NCI-H446 (cell line): ENCODE measurements at places on chromosomes 6 and 20.

- no peak for DNase-seq
Measured at GRCh38 chr6:92161953-92162352, 1257.4 kb downstream of the EPHA7 start.

- peak; percentile 77 for DNase-seq
Measured at GRCh38 chr6:123393331-123393730, 243.4 kb downstream of the TRDN start.

DNA sequence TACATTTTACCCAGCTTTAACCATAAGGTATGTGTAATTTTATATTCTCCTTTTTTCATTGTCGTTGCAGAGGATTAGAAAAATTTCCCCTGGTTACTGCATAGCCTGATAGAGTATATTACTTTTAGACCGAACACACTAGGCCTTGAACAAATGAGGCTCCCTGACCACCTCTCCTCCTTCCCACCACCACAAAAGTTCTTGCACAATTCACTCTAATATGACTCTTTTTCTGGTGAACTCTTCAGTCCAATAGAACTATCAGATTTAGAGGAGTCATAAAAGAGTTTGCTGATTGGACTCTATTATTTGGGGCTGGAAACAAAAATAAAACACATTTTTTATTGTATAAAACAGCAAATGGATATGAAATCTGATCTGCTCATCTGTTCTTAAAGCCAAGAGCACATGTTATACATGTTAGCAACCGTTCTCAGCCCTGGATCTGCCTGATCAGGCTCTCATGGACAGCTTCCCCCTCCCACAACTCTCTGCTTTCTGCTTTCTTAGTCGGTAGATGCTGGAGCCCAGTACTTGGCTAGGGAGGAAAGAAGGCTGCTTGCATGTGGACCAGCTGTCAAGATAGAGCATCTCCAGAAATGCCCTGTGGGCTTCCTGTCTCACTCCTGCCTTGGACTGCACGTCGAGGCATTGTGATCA is 83.5 kb downstream of the CD164 start:
- DNase-seq: no peak

GRCh38 chr20:11979306-11979990 is 61.8 kb downstream of the BTBD3 start:
- no peak for DNase-seq

DNA sequence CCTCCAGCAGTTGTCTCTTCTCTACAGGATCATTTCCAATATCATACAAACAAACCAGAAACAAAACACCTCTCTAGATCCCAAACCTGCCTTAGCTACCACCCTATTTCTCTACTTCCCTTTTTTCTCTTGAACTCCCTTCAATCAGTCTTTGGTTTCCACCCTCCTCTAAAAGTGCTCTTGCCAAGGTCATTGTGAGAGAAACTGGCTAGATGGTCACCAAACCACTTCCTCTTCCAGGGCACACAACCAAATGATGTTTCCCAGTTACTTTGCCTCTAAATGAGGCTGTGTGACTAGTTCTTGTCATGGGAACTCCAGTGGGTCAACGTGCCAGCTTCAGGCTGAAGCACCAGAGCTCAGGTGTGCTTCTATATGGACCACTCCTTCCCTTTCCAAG is 85.8 kb upstream of the ARMC2 start:
- no peak for DNase-seq

DNA sequence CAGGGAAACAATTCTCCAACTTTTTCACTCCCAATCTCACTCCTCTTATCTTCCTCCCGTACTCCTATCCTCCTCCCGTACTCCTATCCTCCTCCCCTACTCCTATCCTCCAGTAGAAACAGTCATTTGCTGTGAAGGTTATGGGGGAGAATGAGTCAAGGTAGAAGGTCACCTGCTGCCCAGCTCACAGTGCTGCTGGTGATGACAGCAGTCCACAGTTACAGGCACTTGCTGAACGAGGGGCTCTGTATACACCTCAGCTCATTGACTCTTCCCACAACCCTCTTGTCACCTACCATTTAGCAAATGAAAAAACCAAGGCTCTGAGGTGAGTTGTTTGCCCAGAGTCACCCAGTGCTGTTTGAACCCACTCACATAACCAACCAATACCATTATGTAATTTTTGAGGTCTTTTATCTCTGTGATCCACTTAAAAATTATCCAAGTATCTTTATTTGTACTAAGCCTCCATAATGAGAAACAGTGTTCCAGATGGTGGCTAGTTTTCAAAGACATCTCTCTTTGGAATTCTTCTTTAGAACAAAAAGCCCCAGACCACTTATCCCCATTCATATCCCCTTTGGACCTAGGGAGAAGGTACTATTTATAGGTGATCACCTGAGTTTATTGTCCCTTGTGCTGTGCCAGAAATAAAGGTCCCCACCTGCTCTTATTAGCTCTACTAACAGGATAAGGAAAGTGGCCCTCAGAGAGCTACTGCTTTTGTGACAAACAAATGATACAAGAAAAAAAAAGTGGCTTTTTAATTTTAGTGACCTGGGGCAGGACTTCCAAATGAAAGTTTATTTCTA is 53.2 kb downstream of the PTPN1 start:
- DNase-seq: no peak

GRCh38 chr6:69820018-69820417 is 23.2 kb upstream of the LMBRD1 start:
- DNase-seq: no peak

GRCh38 chr20:62825986-62826645 is 9.3 kb downstream of the COL9A3 start:
- DNase-seq: no peak

DNA sequence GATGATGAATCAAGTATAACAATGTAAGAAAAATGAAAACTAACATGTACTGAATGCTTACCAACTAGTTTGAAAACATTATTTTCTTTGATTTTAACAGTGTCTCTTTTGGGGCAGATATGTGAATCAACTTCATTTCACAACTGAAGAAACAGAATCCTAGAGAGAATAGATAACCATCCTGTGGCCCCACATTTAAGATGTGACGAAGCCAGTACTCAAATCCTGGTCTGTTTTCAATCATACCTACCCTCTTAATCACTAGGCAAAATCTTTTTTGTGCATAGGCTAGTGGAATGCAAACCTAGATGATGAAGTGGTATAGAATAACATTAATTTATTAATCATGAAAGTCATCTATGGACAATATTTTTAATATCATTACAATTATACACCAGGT is 371.6 kb upstream of the EPHA7 start:
- DNase-seq: no peak

GRCh38 chr6:95230071-95230740 is 347.1 kb upstream of the MANEA start:
- peak; percentile 71 for DNase-seq

DNA sequence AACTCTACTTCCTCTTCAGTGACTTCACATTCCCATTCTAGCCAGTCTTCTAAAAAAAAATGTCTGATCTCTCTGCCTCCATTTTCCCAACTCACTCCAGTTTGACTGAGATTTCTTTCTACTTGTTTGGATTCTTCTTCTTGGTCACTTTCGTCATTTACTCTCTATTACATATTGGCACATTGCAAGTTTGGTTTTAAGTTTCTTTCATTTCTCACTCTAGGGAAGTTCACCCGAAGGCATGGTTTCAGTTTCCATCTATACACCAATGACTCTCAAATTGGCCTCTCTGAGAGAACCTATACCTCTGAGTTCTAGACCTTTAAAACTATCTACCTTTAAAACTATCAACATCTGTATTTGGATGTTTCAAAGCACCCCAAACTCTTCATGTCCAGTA is 51.3 kb downstream of the CD109 start:
- DNase-seq: no peak

- DNase-seq: no peak
Measured at GRCh38 chr20:60236613-60237012, 278.4 kb downstream of the CDH26 start.

DNA sequence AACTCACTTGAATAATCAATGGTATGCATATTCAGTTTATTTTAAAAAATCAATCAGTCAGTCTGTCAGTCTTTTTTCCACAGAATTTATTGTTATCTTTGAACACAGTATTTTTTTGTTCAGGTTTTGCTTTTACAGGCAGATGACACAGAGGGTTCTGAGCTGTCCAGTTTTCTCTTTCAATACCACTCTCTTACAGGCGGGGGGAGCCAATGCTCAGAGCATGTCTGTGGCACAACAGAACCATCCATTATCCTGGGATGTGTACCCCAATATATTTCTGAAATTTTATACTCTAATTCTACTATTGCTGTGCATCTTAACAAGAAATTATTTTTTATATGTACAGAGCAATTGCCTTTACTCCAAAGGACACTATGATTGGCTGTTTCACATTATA is 21.2 kb downstream of the ROS1 start:
- no peak for DNase-seq

DNA sequence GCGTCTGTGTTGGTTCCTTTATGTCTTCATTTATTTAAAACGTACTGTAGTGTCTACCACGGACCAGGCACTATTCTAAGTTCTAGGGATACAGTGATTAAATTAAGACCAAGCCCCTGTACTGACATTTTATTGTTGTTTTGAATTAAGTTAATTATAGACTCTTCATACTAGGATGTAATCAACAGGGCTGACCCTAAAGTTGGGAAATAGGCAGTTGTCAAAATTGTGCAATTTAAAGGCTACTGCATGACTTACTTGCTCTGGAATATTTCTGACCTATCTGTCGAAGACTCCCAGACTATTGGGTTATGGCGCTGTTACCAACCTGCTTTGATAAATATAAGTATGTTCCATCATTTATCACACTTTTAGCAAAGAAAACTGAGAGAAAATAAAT is 6.7 kb downstream of the MYO6 start:
- DNase-seq: no peak

DNA sequence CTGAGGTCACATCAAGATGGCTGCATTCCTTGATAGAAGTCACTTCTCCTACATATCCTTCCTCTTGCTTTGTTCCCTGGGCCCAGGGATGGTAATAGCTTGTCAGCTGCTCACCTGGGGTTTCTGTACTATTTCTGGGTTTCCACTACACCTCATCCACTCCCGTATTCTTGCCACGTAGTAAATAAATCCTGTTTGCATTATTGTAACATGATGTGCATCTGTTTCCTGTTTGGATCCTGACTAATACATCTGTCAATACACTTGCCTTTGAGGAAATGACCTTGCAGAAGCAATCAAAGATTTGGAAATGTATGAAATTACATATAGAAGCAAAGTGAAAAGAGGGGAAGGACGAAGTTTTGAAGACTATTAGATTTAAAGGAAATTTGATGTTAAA is 619.0 kb downstream of the PHF3 start:
- no peak for DNase-seq

DNA sequence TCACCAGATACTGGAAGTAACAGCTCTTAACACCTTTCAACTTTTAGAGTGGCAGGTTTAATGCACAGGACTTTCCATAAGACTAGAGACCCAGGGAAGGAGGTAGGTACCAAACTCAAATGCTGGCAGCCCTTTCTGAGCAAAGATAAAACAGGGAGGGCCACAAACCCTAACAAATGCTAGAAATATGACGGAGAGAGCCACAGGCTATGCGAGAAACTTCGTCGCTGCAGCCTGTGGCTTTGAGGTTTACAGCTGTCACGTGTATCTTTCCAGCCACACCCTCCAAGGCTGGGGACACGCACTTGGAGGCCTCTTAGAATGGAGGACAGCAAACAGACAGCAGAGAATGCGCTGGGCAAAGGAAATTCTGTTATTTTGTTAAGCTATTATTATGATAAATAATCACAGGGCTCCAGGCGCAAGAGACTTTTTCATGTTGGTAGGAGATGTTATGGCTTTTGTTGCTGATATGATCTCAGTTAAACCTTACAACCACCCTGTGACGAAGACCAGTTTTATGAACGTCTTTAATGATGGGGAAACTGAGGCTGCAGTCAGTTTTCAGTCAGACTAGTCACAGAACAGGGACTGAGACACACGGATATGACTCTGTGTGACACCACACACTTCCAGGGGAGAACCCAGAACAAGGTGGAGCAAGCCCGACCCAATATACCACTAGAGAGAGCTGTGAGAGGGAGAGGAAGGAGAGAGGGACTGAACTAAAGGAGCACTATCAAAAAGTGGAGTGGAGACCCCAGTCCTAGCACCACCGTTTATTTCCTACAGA is 2.0 kb downstream of the TRAM2 start:
- DNase-seq: no peak

DNA sequence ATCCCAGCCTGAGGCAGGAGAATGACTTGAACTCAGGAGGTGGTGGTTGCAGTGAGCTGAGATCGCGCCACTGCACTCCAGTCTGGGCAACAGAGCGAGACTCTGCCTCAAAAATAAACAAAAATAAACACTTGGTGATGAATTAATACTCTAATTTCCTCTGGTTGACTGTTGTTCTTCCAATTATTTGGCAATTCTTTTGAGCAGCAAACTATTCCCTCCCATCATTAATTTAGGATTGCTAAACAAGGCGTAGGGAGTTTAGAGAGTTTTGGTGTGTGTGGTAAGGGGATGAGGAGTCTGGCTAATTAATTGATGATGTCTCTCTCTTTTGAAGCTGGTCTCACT is 2.7 kb upstream of the ID1 start:
- DNase-seq: no peak

- no peak for DNase-seq
Measured at GRCh38 chr6:100417036-100417435, 47.7 kb downstream of the SIM1 start.

DNA sequence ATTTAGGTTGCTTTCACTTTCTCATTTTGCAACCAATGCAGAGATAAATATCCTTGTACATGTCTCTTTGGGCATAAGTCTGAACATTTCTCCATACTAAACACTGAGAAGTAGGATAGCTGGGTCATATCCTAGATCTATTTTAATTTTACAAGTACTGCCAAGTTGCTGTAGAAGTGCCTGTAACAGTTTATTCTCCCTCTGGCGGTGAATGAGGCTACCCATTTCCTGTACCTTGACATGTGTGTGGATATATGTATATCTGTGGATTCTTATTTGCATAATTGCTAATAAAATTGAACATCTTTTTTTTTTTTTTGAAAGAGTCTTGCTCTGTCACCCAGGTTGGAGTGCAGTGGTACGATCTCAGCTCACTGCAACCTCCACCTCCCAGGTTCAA is 48.0 kb upstream of the PNRC1 start:
- DNase-seq: no peak

DNA sequence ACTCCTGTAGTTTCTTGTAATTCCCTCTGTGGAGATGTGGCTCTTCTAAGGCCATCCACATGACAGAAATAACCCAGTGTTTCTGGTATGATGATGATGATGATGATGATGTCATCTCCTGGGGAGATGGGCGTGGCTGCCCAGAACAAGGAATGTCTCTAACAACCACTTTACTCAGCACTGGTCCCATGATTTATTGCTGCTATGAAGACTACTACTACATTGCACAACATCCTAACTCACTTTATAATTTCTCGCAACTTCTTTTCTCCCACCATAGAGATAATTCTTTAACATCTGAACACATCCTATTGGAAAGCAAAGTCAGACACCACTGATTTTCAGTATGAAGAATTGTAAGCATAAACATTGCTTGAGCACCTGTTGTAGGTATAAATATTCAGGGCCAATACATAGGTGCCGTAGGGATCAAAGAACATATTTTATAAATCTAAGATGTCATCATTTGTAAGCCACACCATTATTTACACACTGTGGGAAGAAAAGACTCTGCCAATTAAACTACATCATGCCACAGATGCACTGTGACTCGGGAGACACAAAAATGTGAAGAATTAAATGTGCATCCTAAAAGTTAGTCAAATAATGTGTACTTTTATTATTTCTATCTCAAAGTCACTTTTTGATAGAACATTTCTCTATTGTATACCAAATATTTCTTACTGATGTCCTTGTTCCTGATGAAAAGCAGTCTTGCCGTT is 6.4 kb downstream of the TPMT start:
- no peak for DNase-seq

GRCh38 chr6:79686707-79687309 is 55.7 kb downstream of the SH3BGRL2 start:
- no peak for DNase-seq

- DNase-seq: no peak
Measured at GRCh38 chr6:89745716-89746115, 73.9 kb downstream of the MDN1 start.
